Tibial nerve (tissue), 4 donors: ENCODE measurements at places on chromosomes 12 and 14.
A peak's percentile ranks its signal among the peaks of the same experiment; 100 is the strongest.

- peak; percentile 56 for DNase-seq
These were observed 1.7 kb downstream of the TUBA1A start for GRCh38 chr12:49187184-49187583.

GRCh38 chr12:124881123-124881522, 17.5 kb upstream of the SCARB1 start:
- DNase-seq: no peak

- DNase-seq: peak; percentile 61
These were observed at the start of gene MIPOL1 for GRCh38 chr14:37197421-37198272. Gene MIPOL1 (plus strand): TSS chr14:37197937. CDS start chr14:37247889, 49,952 bp downstream.

DNA sequence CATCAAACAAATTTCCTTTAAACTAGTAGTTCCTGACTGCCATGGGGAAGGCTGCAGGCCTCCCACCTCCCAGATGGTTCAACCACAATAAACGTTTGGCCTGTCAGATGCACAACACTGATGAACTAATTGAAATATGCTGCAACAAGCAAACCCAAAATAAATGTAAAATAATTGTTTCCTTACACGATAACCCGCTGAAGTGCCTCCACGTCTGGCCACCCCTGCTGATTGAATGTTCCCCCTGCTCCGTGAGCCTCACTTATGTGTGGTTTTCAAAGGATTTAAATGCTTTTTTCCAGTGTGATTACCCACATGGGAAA, 8.4 kb downstream of the PITPNM2 start:
- DNase-seq: no peak

GRCh38 chr14:100223332-100224201, 15.4 kb upstream of the YY1 start:
- DNase-seq: no peak

DNA sequence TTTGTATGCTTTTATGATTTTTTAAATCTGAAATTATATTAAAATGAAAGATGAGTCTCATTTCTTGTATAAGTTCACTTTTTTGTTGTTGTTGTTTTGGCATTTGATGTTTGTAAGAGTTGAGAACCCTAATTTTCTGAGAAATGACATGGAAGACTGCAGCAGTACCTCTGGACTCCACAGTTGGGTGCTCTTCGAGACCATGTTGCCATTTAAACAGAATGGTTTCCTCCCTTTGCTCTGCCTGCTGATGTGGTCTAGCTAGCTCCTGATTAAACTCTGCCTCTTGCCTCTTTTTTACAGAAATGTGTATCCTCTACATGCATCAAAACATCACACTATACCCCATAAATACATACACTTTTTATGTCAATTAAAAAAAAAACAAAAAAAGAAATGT, 5.8 kb upstream of the LTA4H start:
- no peak for DNase-seq

DNA sequence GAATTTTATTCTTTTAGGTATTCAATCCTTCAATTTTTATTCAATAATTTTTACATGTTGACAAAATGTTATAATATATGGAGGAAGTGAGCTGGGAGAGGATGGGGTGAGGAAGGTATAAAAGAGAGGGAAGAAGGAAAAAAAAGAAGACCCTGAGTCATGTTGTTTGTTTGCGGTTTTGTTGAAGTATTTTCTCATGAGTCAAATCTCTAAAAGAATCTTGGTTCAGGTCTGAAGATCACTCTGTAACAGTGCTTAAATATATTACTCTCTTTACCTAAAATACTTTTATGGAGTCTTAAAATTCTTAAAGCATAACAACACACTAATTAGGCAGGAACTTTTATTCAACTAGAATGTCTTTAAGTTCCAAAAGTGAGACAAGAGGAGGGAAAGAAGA, 489.6 kb upstream of the GARIN6 start:
- no peak for DNase-seq

DNA sequence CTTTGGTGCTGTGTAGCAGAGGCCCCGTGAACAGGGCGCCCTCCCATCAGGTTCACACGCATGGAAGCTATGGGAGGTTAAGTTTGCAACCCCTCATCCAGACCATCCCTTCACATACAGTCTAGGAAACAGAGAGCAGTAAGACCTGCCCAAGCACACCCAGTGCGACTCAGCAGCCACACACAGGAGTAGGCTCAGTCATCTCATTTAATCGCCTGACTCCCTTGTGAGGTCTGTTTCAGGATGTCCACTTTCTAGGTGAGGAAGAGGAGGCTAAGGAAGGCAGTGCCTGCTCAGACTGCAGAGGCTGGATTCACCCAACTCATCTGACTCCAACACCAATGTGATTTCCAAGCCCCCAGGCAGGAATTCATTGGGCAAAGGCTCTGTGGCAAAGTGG, 11.9 kb downstream of the BDKRB1 start:
- DNase-seq: no peak

- DNase-seq: peak; percentile 5
These were observed 794 bp downstream of the RCOR1 start for GRCh38 chr14:102593061-102593824.

GRCh38 chr14:97578982-97579548, 781.9 kb downstream of the VRK1 start:
- no peak for DNase-seq

- DNase-seq: no peak
These were observed 11.8 kb downstream of the P2RX7 start for GRCh38 chr12:121144416-121144914.

- peak; percentile 98 for DNase-seq
These were observed at the start of gene PRR13 for GRCh38 chr12:53441040-53441833. Gene PRR13 (plus strand): TSS chr12:53441734. CDS start chr12:53442715, 981 bp downstream.

- no peak for DNase-seq
These were observed 24.3 kb upstream of the RCOR1 start for GRCh38 chr14:102568115-102568614.

DNA sequence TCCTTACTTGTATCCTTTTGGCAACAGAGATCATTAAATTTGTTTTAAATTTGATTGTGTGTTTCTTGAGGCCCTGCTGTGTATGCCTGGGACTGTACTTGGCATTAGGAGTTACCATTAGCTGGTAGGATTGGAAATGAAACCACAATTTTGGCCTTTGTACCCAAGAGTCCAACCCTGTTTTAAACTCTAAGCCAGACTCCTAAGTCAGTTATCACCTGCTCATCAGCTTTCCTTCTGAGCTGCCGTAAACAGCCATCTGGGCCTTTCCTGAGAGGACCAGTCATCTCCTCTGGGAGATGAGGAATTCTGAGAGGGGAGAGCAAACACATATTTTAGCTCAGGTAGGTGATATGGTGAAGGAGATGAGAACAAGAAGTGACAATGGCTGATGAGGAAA, 74.3 kb upstream of the SRSF5 start:
- no peak for DNase-seq

GRCh38 chr14:33040372-33041140, 101.9 kb downstream of the NPAS3 start:
- no peak for DNase-seq

GRCh38 chr12:107551434-107551833, 134.2 kb upstream of the PWP1 start:
- no peak for DNase-seq

DNA sequence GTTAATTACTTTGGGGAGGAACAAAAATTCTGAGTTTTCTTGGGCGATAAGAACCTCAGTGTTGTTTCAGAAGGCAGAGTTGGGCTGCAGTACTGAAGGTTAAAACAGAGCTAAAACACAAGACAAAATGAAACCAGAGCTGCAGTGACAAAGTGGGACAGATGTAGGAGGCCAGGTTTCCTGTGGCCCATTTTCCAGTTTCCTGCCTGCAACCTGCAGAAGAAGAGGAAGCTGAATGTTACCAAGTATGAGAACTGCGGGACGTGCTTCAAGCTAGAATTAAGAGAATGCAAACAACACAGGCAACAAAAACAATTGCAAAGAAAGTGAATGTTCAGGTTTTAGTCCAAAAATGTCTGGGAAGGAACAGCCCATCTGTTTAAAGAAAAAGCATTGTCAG, 17.8 kb downstream of the ELK3 start:
- DNase-seq: no peak

DNA sequence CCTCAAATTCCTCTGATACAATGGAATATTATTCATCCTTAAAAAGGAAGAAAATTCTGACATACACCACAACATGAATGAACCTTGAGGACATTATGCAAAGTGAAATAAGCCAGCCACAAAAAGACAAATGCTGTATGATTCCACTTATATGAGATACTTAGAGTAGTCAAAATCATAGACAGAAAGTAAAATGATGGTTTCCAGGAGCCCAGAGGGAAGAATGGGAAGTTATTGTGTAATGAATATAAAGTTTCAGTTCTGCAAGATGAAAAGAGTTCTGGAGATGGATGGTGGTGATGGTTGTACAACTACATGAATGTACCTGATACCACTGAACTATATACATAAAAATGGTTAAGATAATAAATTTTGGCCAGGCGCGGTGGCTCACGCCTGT, 18.3 kb downstream of the VWF start:
- no peak for DNase-seq

GRCh38 chr12:47758834-47759690, at the start of gene RAPGEF3:
Gene RAPGEF3 (minus strand): TSS chr12:47758880. CDS start chr12:47758556, 324 bp downstream.
- DNase-seq: peak; percentile 67

DNA sequence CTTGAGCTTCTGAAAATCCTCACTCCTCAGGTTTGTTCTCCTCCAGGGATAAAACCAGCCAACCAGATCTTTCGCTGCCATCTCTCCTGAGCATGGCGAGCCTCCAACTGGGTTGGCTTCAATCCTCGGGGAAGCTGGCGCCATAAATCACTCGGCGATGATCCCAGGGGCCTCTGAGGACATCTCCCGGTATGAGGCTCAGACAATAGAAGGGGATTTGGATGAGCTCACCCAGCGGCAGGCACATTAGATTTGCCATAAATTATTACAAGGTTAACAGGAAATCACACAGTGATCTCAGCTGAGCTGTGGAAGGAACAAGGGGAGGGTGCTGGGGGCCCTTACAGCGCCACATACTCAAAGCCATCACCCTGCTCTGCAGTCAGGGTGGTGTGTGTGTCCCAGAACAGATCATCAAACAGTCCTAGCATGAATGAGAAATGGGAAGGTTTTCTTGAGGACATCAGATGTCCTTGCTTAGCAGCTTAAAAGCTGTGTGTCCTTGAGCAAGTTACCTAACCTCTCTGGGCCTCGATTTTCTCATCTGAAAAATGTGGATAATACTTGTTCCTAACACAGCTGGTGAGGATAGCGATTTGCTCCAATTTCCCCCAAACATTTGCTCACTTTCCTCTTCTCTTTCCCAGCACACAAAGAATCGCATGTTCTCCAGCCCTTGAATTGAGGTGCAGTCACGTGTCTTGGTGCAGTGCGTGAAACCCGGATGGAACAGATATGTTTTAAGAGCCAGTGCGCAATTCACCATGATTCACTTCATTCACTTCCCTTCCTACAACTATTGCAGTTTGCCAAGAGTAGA, 142.8 kb downstream of the SCARB1 start:
- DNase-seq: no peak

DNA sequence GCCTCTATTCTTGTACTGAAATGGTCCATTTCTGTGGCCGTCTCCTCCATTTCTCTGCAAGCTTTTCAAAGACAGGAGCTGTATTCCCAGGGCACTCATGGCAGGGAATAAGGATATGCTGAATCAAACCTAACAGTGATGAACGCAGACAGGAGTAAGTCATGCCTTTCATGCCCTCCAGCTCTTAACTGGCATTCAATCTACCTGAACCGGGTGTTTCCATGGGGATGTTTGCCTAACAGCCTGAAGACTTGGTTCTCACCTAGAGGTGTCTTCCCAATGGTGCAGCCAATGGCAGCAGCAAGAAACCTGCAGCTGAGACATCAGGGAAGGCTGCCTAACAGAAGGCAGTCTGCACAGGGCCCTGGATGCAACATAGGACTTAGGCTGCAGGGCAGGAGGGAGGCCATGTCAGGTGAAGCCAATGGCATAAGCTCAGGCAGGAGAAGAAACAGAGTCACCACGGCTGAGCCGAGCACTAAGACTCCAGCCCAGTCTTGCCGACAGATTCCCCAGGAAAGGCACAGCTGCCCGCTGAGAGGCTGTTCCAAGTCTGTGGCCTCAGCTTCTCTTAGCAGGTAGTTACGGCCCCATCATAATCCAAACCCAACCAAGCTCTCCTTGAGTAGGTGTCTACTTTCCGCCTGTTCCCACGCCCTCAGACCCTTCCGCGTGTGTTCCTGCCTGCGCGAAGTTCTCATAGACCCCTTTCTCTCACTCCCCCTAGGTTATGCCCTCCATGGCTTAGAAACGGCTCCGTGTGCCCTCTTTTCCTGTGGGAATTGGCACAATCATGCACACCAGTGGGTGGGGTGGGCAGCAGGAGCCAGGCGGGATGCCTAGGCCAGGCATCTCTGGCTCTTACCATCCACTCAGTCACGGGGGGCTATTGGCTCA, 44.1 kb downstream of the VWF start:
- no peak for DNase-seq

- peak; percentile 80 for DNase-seq
These were observed 3.5 kb upstream of the P2RX7 start for GRCh38 chr12:121128908-121129810.

DNA sequence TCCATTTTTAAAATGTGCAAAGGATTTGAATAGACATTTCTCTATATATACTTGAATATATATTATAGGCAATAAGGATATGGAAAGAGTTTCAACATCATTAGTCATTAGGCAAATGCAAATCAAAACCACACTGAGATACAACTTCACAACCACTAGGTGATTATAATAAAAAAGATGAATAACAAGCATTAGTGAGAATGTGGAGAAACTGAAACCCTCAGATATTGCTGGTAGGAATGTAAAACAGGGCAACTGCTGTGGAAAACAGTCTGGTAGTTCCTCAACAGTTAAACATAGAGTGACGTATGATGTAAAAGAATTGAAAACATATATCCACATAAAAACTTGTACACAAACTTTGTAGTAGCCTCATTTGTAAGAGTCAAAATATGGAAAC, 11.7 kb upstream of the BATF start:
- DNase-seq: no peak

GRCh38 chr12:49885118-49885517, 18.6 kb downstream of the FAIM2 start:
- no peak for DNase-seq

DNA sequence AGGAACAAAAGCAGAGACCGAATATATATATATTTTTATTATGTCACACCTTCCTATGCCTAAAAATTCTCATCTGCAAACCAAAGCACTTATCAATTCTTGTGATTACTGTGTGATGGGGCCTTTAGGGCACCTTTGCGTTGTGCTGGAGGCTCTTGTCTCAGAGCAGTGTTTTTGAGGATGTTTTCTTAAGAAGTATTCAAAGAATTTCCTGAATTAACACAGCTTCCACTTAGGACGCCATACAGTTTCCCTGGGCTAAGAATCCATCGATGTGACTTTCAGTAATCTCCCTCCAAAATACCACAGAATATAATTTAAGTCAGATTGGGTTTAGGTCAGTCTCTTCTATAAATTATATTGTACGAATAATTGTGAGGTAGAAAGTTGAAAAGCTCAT, 22.0 kb upstream of the HIF1A start:
- no peak for DNase-seq

GRCh38 chr12:99153293-99153692, 494.3 kb upstream of the GARIN6 start:
- DNase-seq: no peak

- no peak for DNase-seq
These were observed 9.5 kb downstream of the DCN start for GRCh38 chr12:91173124-91173523.

DNA sequence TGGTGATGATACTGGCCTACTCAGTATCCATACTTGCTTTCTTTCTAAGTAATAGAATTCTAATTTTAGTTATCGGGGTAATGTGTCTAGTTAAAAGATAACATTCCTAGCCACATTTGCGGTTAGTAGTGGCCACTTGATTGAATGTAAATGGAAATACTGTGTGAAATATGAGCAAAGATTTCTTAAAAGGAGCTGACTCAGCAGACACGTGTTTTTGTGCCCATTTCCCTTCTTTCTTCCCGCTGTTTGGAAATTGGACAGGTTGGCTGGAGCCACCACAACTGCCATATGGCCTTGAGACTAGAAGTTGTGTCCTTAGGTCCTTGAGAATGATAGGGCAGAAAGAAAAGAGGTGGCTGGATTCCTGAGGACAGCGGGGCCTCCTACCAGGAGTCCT, 19.8 kb upstream of the DCD start:
- DNase-seq: no peak
